ENCODE measurements at places on chromosomes 16 and 17. TPM values are rescaled to one million over a fixed set of nuclear protein-coding genes. Genes with fewer than 3 reads are reported as not detected.

DNA sequence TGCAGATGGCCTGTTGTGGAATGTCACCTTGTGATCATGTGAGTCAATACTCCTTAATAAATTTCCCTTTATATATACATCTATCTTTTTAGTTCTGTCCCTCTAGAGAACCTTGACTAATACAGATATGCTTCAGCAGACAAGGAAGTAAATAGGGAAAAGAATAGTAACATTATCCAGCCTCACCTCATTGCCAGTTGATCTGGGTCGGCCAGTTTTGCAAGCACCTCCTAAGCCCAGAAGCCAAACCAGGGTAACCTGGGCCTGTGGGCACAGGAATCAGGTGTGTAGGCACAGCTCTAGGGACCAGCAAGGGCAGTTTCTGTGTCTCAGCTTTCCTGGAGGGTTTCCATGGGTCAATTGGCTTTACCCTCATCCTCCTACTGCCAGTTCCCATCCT lies 11.9 kb upstream of the CCL17 start:
- DNase-seq = no peak

TEX19 gene
- total RNA-seq = not detected

GRCh38 chr17:74433421-74434121 lies 1.7 kb downstream of the GPRC5C start:
- DNase-seq = no peak

- DNase-seq = no peak
These were observed 2.9 kb upstream of the SRCIN1 start for GRCh38 chr17:38608648-38609047.

DNA sequence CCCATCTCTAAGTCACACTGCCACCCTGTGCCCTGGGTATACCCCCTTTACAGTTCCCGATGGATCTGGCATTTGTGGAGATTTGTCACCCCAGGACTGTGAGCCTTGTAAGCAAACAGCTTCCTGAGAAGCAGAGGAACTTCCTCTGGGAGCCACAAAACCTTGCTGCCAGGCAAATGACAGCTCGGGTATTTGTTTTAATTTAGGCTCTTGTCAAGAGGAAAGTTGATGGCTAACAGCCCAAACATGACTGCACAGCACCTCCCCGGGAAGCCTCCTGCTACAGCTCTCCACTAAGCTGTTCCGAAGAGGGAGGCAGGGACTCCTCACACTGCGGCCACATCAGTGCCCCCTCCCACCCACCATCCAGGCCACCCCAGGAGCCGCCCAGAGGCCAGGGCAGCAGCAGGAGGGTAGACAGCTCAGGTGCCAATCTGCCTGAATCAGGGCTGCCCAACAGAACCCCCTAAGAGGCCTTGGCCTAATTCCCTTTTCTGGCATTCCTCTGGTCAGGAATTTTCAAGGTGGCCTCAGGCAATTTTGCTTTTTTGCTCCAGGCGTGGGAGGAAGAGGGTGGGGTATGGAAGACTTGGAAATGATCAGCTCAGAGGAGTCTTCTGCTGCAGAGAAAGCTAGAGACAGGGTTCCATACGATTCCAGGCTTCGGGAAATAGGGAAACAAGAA lies 2.6 kb downstream of the ABR start:
- DNase-seq = no peak

MT1A gene
- total RNA-seq = 62.4 TPM

GRCh38 chr17:71917715-71918114 lies 203.1 kb upstream of the SOX9 start:
- DNase-seq = no peak

DNA sequence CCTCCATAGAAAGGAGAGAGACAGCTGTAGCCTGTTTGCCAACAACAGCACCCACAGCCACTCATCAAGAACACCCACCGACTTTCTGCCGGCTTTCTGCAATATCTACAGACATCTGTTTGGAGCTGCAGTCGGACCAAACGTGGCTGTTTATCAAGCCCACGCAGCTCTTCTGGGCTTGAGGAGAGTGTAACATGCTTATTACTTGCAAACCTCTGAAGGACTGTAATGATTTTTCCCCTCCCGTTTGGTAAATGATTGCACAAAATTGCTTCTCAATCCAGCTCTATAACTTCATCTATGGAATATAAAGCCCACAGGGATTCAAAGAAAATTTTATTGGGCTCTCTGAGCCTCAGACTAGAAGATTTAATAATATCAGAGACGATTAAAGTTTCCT lies 100.5 kb downstream of the VAT1L start:
- DNase-seq = no peak

DNA sequence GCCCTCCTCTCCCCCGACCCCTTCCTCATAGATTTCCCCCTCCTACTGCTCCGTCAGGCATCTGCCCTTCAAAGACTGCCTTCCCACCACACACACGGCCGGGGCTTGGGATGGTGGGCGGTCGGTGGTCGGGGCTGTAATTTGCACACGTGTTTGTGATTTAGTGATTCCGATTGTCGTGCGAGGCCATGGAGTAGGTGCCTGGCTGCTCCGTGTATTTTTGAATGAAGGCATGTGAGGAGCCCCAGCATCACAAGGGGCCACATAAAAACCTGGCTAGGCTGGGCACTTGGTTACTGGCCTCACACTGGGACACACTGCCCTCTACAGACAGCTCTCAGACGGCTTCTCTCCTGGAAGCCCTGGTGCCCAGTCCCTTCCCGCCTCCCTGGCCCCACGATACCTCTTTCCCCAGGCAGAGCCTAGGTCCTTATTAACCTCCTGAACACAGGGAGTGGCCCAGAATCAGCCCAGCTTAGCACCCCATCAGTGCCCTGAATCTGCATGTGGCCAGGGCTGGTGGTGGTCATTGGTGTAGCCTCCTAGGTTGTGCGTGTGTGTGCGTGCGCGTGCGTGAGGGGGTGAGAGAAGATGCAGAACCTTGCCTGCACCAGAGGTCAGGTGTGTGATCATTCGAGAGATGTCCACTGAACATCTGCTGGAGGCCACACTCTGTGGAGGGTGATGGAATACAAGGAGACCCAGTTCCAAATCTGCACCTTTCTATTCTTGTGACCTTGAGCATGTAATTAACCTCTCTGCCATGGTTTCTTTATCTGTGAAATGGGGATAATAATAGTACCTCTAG lies 1.3 kb upstream of the SOCS1 start:
- DNase-seq = peak; percentile 27

HOXB1 gene
- not detected for total RNA-seq

DNA sequence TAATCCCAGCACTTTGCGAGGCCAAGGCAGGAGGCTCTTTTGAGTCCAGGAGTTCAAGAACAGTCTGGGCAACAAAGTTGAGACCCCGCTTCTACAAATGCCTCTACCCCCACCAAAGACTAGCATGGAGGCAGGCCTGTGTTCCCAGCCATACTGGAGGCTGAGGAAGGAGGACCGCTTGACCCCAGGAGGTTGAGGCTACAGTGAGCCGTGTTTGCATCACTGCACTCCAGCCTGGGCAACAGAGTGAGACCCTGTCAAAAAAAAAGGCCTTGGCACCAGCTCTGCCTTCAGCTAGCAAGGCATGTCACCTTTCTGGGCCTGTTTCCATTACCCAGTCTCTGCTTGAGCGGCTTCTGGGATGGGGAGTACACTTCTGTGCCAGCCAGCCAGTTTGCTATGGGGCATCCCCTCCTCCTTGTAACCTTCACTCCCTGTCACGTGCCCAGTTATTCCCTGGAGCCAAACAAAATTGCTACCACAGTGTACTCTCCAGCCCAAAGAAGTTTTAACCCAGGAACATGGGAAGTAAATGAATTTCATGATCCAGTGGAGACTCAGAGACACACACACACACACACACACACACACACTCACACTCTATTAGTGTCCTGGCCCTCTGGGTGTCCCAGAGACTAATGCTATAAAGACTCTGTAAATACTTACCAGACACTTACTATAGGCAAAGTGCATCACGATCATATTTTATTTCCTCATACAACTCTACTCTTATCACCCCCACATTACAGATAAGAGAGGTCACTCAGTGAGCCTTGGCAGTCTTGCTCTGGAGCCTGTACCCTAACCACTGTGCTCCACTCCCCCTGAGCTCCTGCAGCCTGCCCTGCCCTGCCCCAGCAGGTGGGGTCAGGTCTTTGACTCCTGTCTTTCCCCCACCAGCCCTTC lies 2.5 kb downstream of the CISD3 start:
- peak; percentile 29 for DNase-seq

- no peak for DNase-seq
These were observed 29.9 kb upstream of the PAFAH1B1 start for GRCh38 chr17:2563543-2563942.

SHISA9 gene
- 19.2 TPM for total RNA-seq

DNA sequence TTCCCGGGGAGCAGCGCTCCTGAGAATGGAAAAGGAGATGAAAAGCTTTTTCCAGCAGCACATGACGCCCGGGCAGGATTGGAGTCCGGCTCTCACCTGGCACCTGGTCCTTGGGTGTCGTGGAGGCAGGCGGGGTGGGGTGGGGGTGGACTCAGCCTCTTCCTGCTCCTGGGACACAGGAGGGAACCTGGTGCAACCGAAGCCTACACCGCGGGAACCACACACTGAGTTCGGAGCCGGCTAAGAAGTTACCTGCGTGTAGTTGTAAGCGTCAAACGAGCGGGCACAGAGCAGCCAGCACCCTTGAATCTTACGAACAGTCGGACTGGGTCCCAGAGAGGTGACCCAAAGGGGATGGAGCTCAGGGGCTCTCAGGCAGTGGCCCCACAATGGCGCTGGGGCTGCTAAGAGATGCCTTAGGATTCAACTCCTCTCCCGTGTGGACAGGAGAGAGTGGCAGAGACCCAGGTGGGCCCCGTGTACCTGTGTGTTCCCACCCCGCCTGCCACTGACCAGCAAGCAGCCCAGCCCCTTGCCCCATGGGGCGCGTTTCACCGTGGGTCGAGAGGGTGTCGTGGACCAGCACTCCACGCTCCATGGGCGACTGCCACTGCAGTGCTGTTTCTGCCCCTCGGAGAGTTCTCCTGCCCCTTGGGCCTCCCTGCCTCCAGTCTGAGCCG lies 105.8 kb upstream of the METRNL start:
- no peak for DNase-seq

EPOP gene
- 2.4 TPM for total RNA-seq

FBXW10B gene
- not detected for total RNA-seq

DNA sequence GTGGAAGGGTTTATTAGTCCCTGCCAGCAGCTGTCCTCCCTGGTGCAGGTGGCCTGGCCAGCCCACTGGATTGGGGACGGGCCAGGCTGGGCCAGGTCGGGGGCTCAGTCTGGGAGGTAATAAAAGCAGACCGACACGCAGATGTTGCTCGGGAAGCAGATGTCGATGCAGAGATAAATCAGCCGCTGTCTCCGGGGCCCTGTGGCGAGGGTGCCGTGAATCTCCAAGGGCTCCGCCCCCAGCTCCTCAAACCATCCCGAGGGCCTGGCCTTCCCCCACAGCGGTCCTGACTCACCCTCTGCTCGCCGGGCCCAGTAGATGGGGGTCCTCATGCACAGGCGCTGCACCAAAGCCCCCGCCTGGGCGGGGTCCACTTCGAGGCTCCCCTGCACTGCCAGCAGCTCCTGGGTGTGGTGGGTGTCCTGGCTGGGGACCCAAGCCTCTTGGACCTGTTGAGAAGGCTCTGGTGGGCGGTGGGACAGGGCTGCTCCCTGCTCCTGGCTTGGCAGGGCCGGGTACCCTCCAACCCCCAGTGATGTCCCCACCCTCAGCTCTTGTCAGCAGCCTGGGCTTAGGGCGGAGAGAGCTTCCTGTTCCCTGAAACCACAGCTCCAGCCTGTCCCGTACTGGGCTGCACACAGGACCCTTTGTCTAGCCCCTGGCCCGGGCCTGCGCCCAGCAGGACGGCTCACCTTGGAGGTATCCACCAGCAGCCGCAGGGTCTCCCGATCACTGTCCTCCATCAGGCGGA lies 1.2 kb downstream of the BRICD5 start:
- no peak for DNase-seq

TP53TG3 gene
- total RNA-seq = not detected

AGRP gene
- total RNA-seq = not detected

THAP11 gene
- 33.7 TPM for total RNA-seq
